ENCODE measurements at places on chromosomes 16 and 17.

- DNase-seq = no peak
Observed at GRCh38 chr16:87369117-87369765, 14.3 kb downstream of the FBXO31 start.

DNA sequence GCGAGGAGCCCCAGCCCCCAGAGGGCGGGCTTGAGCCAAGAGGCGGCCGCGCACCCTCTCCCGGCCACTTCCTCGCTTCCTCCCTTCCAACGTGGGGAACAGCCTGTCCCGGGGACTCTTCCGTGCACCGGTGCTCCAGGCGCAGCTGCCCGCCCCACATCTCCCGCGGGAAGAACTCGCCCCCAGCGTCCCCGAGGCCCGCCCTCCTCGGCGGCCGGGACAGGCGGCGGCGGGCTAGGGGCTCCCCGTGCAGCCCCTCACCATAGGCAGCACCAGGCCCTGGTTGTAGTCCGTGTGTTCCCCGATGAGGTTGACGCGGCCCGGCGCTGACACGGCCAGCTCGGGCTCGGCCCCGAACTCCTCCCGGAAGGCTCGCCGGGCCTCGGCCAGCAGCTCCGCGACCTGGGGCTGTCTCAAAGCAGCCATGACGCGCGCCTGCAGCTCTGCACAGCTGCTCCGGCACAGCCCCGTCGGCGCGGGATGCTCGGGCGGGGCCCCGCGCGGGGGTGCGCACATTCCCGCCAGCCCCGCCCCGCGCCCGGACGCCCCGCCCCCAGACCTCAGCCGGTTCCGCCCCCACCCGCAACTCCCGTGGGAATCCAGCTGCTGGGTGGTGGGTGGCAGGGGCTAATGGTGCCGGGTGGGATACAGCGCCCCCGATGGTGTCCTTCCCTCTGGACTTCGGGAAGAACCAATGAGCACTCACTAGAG, at the start of gene GALK1:
Gene GALK1, minus strand, starts transcription at position 482 of the 711 bp plus-strand sequence. Its CDS starts 56 bp downstream, at position 426.
- DNase-seq = peak; percentile 74

GRCh38 chr16:30064729-30065101, 845 bp upstream of the ALDOA start:
- DNase-seq = no peak

DNA sequence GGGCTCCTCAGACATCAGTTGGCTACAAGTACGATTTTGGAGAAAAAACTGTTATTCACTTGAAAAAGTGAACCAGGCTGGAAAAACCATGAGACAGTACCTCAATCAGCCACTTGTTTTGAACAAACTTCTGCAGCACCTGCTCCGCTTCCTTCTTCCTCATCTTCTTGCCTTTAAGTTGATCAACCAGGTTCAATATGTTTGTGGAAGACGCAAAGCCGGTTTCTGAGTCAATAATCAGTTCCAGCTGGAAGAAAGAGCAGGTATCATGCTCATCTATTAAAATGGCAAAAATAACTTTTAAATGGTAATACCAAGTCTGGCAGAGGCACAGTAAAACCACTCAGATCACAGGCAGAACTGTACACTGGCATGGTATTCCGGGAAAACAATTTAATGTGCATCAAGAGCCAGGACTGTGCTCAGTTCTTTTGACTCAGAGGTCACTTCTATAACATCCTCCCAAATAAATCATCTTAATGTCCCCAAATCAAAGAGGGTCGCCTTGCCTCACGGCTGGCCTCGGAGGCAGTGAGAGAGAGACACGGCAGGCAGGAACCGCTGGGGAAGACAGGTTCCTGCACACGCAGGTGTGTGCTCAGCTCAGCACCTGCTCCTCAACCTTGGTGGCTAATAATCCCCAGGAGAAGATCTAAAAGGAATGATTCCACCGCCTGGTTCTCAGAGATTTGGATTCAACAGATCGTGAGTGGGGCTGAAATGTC, 29.7 kb downstream of the KDM8 start:
- no peak for DNase-seq

GRCh38 chr16:73095885-73096421, 48.0 kb upstream of the ZFHX3 start:
- no peak for DNase-seq

DNA sequence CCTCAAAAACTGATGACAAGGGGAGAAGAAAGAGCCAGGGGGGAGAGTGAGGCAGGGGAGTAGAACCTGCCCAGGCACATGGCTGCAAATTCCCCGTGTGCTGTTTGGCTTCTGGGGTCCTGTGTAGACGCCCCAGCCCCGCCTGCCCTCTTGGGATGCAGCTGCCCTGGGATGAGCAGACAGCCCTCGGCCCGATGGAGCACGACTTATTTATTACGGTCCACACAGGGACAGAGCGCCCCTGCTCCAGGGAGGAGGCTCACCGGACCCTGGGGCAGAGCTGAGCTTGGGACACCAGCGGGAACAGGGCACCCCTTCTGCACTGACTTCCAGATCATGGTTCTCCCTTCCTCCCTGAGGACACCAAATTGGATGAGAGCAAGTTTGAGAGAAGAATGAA, 9.1 kb downstream of the LDHD start:
- DNase-seq = no peak

DNA sequence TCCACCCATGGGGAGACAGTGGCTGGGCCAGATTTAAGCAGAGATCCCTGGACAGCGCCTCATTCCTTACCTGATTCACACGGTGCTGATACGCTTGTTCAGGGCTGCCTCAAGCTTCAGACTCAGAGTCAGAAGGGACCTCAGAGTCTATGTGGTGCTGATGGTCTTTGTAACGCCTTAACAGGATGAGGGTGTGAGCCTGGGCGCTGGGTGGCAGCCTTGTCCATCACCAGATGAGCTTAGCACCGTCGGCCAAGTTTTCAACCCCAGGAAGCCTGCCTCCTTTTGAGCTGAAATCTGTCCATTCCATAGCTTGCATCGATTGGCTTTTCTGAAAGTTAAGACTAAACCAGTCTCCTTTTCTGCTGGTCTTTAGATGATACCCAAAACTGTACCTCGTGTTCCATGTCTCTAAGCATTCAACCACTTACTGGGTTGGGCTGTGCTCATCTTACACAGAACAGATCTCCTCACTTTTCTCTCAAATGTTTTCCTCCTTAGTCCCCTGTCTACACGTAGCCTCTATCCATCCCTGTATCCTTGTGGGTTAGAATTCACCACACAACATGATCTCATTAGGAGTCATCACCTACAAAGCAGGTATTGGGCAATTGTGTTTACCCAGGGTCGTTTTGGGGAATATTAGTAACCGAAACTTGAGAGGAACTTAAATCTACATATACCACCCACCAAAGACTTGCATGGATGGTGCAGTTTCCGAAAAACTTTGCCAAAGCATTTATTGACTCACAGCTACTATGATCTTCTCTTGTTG, 573.4 kb downstream of the CDH13 start:
- DNase-seq = no peak

DNA sequence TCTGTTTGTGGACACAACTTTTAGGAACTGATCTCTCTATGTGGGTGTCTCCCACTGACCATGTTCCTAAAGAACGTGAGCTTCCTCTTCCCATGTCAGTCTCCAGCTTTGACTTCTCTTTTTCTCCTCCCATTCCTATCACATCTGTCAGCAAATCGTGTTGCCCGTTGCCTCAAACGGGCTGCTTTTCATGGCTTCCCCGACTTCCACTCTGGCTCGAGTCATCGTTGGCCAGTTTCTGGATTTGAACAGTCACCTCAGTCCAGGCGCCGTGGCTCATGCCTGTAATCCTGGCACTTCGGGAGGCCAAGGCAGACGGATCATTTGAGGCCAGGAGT, 5.4 kb downstream of the ABCC1 start:
- DNase-seq = peak; percentile 18

DNA sequence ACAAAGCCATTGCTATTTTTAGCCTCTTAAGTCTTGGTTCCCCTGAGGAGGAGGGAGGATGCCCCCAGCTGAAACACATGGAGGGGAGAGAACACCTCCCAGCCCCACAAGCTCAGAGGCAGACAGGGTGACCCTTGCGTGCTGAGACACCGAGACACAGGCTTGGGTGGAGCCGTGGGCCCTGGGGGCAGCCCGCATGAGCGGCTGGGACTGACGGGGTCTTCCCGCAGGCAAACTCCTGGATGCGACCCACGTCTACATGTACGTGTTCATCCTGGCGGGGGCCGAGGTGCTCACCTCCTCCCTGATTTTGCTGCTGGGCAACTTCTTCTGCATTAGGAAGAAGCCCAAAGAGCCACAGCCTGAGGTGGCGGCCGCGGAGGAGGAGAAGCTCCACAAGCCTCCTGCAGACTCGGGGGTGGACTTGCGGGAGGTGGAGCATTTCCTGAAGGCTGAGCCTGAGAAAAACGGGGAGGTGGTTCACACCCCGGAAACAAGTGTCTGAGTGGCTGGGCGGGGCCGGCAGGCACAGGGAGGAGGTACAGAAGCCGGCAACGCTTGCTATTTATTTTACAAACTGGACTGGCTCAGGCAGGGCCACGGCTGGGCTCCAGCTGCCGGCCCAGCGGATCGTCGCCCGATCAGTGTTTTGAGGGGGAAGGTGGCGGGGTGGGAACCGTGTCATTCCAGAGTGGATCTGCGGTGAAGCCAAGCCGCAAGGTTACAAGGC, 9.8 kb downstream of the SLC16A3 start:
- DNase-seq = peak; percentile 91

GRCh38 chr17:80731323-80731722, 186.7 kb downstream of the RPTOR start:
- DNase-seq = no peak

GRCh38 chr17:43316522-43317142, 82.2 kb upstream of the ARL4D start:
- peak; percentile 46 for DNase-seq

DNA sequence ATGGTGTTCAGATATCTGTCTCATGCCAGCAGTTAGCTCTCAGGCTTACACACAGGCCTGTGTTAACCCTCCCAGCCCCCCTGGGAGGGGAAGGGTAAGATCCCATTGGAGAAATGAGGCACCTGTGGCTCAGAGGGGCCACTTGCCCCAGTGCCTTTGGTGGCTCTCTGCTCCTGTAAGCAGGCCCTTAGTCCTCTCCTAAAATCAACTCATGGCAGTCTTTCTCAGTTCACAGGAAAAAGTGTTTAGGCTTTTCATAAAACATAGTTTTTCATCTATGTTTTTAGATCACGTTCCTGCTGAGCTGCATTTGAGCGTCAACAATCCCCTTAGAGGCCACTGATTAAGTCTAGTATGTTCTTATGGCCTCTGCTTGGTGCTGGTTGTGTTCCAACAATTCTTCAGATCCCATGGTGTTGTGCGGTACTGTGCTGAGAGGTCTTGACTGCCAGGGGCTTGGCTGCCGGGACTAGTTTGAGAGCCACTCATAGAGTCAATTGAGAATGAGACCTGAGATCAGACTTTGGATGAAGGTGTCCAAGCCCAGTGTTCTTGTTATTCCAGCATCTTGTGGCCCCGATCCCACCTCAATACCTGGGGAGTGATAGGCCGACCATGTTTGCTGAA, 10.6 kb downstream of the TAOK2 start:
- DNase-seq = no peak

GRCh38 chr17:49745175-49746139, 18.5 kb downstream of the FAM117A start:
- DNase-seq = no peak

GRCh38 chr17:50908860-50909764, 43.0 kb upstream of the TOB1 start:
- DNase-seq = no peak

DNA sequence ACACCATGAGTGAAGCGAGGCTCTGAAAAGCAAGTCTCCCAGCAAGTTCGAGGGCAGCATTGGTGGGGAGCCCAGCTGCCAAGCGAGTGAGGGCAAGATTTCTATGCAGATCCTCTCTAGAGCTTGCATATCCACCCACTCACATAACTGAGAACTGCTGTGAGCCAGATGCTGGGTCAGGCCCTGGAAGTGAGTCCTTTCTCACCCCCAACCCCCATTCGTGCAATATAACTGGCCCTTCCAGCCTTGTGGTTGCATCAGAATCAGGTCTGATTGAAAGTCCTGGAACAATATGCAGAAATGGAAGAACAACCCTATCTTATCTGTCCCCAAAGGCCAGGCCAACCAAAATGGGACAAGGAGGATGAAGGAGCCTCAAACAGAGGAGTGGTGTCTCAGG, 146.6 kb downstream of the IRX5 start:
- no peak for DNase-seq

- DNase-seq = no peak
Observed at GRCh38 chr17:12362853-12363455, 302.7 kb upstream of the MYOCD start.

DNA sequence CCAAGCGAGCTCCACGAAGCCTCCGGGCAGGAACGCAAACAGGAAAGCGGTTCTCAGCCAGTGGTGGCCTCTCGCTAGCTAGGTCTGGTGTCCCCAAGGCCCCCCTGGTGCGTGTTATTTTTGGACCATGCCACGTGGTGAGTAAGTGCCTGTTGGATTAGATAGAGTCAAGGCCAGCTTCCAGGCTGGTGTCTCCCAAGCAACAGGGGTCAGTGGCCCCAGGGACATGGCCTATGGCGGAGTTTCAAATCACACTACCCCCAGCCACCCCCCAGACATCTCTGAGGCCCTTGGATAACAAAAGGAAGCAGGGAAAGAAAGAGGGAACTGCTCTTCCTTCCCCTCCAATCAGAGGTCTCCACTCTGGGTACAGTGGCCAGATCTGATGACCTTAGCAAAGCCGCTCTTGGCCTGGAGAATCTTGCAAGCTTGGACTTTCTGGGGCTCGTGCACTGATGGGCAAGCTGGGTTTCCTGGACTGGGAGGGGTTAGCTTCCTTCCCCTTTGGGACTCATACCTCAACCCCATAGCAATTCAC, 58.2 kb downstream of the MAF start:
- peak; percentile 19 for DNase-seq

- peak; percentile 14 for DNase-seq
Observed at GRCh38 chr16:86505185-86505898, 5.0 kb upstream of the FOXF1 start.

DNA sequence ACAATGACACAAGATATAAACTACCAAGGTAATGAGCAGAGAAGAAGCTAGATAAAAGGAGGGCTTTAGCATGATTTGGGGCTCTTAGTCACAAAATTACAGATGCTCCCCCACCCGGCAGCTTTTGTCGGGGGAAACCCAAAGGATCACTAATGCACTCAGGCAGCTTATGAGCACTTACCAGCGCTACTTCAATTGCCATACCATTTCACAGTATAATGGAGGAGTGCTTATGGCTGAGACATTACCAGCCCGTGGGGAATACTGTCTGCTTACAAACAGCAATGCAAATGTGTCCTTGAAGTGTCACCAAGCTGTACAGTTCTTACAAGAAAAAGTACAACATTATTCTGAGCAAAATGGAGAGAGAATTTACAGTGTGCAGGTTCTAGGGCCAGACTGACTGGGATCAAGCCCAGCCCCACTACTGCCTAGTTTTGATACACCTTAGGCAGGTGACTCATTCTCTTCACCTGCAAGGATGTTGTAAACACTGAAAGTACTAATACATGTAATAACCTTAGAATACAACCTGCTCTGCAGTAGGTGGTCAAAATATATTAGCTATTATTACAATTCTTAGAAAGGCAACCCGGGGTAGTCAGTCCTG, 16.3 kb downstream of the ANKFY1 start:
- DNase-seq = no peak

Data from trophoblast cell (in vitro differentiated cells and primary cell).